Posterior cingulate gyrus (tissue), 11 donors: ENCODE measurements at places on chromosomes 2 and 18.

GRCh38 chr2:180122874-180123273 is 115.8 kb upstream of the CWC22 start:
- DNase-seq: no peak

GRCh38 chr18:79815657-79816056 is 17.9 kb downstream of the KCNG2 start:
- peak; percentile 80 for DNase-seq

DNA sequence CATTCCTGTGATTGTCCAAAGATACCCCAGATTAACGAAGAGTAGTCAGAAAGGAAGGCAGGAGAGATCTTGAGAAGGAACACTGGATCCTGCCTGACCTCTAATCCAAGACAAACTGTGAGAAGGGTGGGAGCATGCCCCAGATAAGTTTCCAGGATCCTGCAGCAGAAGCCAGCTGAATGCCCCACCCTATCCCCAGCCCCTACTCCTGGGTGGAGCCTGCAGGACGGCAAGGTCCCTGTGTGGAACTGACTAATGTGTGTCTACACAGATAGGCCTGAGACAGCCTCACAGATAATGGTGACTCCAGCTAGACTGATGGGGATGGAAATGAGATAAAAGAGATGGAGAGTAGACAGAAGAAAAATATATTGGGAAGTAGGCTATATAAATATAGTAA is 174.3 kb downstream of the PDE1A start:
- DNase-seq: no peak

- no peak for DNase-seq
Observed at GRCh38 chr2:88318071-88318955, 134.2 kb downstream of the FOXI3 start.

GRCh38 chr18:74005320-74006109 is 142.1 kb downstream of the FBXO15 start:
- DNase-seq: no peak

DNA sequence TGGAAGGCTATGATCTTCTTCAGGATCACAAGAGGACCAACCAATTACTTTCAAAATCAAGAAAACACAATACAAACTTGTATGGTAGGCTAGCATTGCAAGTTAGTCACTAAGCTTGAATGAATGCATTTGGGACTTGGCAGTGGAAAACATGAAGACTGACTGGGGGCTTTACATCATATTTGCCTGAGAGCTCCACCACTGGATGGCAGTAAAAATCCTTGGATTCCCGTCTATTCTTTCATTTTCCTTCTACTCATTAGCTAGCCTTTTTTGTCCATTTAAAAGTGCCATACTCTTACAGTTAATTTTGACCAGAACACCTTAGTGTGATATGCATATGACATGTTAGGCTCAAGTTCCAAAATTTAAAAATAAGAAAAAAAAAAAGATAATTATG is 63.5 kb upstream of the RASGRP3 start:
- no peak for DNase-seq

- no peak for DNase-seq
Observed at GRCh38 chr2:171271971-171272436, 111.3 kb upstream of the TLK1 start.

DNA sequence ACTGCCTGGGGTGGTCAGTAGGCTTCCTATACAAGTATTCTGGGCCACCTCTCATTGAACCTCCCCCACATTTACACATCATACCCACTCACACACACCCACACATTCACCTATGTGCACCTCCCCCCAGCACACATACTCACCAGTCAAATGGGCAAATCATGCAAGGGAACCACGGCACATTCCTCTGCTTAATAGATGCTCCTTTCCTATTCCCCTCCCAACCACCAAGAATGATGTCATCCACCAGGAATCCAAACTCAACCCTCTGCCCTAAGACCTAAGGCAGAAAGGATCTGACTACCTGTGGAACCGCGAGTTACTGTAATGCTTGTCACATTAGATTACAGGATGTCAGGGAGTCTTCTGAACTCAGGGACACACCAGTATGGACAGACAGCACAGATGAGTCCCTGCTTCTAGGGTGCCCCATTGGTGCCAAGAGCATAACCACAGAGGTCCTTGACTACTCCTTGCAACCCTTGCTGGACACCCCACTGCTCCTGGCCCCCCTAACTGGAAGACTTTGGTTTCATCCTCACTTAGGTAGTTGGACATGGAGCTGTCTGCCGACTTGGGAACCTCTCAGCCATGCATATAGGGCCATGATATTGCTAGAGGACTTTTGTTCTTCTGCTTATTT is 21.5 kb upstream of the CAB39 start:
- no peak for DNase-seq

DNA sequence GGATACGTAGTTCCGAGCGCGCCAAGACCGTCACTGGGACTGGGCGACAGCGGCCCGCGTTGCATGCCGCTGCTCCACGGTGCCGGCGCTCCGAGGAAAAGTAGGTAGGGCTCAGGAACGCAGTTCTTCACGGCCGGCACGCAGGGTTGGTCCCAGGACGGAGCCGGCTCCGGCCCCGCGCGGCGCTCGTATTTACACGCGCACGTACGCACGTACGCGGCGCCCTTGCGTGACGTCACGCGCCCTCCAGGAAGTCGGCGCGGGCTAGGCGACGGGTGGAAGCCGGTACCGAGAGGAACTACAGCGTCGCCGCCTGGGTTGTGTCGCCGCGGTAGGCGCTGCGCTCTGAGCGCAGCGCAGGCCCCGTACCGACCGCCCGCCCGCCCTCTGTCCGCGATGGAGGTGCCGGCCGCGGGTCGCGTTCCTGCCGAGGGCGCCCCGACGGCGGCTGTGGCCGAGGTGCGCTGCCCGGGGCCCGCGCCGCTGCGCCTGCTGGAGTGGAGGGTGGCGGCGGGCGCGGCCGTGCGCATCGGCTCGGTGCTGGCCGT is at the start of gene CTDP1:
Gene CTDP1, plus strand, starts transcription at position 252 of the 548 bp plus-strand sequence. Its CDS starts 145 bp downstream, at position 397.
- DNase-seq: peak; percentile 87
